ENCODE measurements at places on chromosomes 1 and 21.

- DNase-seq, result no peak
These were observed 119.8 kb upstream of the SPAG17 start for GRCh38 chr1:118304722-118305359.

GRCh38 chr1:183544598-183545297 is 45.5 kb downstream of the NCF2 start:
- peak; percentile 65 for DNase-seq

DNA sequence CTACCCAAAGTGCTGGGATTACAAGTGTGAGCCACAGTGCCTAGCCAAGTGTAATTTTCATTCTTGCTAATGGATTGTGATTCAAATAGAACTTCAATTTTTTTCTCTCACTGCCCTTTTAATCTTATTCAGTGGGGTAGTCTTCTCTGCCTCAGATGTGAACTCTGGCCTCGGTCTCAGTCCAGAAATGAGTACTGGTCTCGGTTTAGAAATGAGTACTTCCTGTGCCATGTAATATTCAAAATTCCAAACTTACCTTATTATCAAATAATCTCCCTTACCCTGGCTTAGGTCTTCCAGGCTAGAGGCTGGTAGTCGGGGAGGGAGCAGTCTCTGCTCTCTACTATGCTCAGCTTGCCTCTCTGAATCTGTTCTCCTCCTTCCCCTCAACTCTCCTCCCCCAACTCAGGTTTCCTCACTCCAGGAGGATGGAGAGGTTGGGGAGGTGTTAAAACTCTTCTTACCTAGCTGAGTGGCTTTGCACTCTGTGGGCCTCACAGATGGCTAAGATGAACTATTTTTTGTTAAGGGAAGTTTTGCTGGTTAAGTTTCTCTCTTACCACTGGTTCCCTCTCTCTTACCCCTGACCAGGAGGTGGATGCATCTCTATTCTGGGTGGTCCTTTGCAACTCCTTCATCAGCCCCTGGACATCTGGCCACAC is 4.8 kb upstream of the SLAMF9 start:
- no peak for DNase-seq

DNA sequence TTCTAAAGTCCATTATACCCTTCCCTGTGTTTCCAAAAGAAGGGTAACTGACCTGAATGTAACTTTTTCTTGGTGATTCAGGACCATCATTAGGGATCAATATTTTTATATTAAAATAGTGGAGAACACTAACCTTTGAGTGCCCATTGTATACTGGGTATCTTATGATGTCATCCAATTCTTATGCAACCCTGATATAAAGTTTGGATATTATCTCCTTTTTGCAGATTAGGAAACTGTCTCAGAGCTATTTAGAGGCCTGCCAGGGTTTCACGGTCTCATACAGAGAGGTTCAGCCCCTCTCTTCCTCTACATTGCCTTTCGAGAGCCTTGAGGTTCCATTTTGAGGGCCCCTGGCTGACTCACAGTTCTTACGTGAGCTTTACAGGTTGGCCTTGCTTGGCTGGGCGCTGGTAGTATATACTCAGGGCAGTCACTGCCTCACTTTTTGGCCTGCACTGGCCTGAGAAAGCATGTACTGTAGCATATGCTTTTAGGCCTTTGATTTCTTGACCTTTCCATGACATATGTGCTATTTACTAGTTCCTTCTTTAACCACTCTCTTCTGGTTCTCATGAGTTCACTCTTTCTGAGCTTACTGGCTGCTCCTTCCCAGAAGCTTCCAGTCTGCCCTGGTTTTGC is 15.7 kb upstream of the FOXO6 start:
- DNase-seq, result no peak

DNA sequence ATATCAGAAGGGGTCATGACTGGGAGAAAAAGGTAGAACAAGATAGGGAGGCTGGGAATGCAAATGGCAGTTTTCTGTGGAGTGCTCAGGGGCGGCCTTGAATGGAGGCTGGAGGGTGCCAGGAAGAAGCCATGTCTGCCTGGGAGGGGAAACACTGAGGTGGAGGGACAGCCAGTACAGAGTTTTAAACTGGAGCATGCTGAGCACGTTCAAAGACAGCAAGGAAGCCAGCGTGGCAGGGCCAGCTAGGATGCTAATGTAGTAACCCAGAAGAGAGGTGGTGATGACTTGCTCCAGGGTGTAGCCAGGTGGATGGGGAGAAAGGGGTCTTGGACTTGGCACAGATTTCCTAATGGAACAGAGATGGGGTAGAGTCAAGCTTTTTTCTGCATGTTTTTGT is 445.8 kb upstream of the VAMP3 start:
- no peak for DNase-seq

DNA sequence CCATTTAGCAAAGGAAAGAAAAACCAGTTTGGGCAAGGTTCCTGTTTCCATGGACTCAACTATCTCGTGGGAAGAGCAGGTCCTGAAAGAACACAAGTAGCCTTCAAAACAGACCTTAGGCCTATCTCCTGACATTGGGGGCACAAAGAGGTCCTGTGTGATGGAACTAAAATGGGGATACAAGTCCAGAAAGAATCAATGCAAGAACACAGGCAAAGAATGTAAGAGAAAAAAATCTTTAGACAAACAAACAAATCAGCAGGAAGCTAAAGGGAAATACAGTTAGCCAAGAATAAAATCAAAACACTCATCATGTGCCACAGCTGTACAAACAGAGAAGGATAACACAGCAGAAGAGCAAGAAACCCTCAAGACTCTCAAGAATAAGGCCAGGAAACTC is 28.2 kb downstream of the SLC30A10 start:
- no peak for DNase-seq

- DNase-seq, result no peak
These were observed 9.2 kb upstream of the LAD1 start for GRCh38 chr1:201408176-201408833.

DNA sequence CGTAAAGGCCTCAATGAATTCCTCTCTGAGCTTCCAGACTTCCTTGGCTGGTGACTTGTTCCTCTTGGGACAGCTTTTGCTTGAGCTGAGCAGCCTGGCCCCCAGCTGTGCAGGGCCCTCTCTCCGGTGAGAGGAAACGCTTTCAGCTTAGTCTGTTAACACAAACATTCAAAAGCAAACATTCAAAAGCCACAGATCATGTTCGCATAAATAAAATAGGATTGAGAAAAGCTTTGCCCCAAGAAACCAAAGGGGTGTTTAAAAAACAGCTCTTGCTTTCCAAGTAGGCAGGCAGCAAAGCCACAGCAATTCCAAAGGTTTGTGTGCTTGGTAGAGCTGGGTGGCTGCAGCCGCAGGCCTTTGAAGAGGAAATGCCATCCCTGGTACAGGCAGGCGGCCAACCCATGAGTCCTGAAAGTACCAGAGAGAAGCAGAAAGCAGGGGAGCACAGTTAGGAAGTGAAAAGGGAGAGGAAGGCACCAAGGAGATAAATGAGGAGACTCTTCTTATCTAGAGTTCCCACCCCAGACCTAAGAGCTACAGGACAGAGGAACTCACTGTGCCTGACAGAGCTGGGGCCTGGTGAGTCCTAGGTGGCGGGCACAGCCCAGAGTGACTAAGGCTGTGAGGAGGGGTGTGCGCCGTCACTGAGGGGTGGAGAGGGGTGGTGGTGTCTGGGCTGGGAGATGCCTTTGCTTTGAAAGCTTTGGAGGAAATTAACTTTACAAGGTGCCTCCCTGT is 48.4 kb downstream of the CCN1 start:
- DNase-seq, result no peak

GRCh38 chr1:243406424-243406823 is 150.6 kb downstream of the SDCCAG8 start:
- no peak for DNase-seq

DNA sequence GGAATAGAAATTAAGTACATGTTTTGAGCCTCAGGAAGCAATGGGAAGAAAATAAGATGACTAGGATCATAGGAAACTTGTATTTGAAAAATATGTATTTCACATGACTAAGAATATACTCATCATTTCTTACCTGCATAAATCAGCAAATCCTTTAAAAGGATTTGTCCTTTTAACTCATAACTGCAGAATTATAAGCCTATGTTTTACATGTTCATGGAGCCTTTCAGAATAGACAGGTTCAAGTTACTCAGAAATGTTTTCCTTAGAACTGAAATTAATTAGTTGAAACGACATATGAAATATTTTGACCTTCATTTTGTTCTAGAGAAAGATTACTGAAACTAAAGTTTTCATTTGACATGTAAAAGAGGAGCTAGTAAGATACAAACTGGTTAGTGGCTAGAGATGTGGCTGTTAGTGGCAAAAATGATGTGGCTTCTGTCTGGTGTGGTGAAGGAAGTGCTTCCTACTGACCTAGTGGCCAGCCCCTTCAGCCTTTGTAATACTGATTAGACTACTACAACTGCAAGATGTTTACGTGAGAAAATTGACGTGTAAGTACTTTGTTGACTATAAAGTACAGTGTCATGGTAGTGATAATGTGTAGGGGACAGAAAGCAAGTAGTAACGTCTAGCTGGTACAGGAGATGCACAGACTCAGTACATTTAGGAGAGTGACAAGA is 54.7 kb downstream of the PACC1 start:
- no peak for DNase-seq
